ENCODE measurements at places on chromosomes 11 and 22.

DNA sequence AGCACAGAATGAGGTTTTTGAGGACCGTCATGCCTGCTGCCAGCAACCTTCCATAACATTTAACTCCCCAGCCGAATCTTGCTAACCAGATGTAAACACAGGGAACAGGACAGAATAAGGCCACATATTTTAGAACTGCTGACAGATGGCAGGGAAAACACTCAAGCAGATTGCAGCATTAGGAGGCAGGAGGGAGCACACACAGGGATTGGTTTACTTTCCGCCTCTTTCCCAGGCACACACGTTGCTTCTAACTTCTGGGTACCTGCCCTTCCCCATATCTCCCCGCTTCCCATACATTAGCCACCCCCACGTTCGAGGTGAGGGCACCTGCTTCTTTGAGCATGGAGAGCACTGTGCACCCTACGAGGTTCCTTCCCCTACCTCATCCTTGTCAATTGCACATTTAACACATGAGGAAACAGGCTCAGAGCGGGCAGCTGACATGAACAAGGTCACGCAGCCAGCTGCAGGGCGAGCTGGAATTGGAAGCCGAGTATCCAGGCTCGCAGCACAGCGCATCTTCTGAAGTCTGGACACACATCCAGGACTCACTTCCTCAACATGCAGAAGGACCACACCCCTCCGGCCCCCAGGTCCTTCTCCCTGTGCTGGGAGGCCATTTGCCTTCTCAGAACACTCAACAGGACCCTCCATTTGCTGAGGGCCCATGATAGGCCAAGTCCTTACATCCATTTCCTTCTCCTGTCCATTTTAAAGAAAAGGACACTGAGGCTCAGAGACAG is 18.7 kb downstream of the ASPHD2 start:
- no peak for DNase-seq

- DNase-seq, result no peak
These were observed 37.5 kb downstream of the FAM227A start for GRCh38 chr22:38618682-38619081.

DNA sequence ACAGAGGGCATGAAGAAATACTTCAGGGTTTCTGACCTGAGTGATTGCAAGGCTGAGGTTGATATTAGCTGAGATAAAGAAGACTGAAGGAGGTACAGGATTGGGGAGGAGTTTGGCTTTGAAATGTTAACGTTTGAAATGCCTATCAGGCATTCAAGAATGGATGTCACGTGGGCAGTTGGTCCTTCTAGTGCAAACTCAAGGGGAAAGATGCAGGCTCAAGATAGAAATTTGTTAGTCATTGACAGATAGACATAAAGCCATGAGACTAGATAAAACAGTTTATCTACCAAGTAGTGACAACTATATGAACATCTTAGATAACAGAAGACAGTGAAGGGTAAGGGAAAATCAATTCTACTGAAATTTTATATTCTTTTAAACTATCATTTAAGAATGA is 23.1 kb downstream of the TTC17 start:
- no peak for DNase-seq

GRCh38 chr11:8070417-8071115 is 10.4 kb upstream of the TUB start:
- no peak for DNase-seq

DNA sequence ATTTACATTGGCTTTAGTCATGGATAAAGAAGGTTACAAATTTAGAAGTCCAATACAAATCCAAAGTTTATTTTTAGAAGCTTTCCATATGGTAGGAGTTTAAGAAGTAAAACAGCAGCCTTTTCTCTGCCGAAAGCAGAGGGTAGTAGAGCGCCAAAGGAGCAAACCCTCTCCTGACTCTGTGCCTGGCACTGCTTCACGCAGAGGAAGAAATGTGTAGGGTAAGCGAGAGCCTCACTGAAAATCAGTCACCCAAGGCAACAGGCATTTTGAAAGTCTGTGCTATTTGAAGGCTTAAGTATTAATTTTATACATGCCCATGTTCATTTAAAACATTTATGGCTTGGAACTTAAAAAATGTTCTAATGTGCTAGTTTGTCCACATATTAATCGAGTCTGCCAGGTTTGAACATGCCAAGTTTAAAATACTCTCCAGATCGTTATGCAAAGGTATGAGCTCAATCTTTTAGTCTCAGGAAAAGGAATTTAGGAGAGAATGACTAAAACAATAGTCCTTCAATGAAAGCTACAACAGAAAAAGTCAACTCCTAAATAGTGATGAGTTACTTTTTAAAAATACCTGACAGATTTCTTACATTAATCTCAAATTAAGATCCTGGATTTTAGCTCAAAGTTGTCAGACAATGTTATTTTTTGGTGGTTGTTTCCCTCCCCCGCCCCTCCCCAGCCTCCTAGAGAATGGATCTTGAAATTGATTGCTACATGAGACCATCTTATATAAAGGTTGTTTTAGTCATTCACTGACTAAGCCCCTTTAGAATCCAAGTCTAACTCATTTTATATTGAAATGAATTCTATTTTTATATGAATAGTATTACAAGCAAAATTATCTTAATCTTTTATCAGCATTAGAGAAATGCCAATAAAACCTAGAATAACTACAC is 38.7 kb downstream of the MRTFA start:
- no peak for DNase-seq

GRCh38 chr11:15590132-15590531 is 475.4 kb downstream of the INSC start:
- DNase-seq, result no peak

GRCh38 chr11:3184732-3185347 is 19.7 kb upstream of the OSBPL5 start:
- DNase-seq, result no peak

- no peak for DNase-seq
These were observed 13.0 kb downstream of the OAF start for GRCh38 chr11:120223793-120224192.

GRCh38 chr22:24553597-24554312 is 1.2 kb downstream of the GUCD1 start:
- DNase-seq, result no peak

DNA sequence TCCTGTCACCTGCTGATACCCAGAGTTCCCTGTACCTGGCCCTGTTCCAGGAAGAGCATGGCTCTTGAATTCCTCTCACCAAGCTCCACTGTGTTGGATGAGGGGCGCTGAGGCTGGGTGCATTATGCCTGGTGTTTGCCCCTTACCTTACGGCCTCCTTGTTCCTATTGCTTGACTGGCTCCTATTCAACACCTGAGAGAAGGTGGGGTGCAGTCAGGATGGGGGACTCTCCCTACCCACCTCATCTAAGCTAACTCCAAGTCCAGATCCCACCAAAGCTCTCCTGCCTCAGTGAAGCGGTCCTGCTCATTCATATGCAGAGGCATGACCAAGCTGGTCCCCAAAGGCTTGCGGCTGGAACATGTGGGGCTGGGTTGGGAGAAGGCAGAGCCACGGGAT is 35.8 kb upstream of the RIC3 start:
- no peak for DNase-seq

- DNase-seq, result no peak
These were observed 628 bp downstream of the CHKB start for GRCh38 chr22:50581950-50582492.

- no peak for DNase-seq
These were observed 1.1 kb downstream of the FAT3 start for GRCh38 chr11:92225568-92226330.

DNA sequence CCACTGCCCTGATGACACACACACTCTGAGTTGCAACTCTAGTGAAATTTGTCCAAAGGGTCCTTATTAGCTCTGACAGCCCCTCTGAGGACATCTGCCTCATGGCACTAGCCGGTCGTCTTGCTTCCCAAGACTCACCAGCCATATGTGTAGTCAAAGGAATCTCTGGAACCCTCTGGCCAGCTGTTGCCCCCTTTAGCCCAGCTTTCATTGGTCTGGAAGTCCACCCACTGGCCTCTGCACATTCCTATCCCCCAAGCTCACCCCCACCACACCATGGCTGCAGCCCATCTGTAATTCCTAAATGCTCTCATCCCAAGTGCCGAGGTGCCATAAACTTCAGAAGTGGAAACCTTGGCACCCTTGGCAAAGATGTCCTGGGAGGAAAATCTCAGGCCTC is 24.3 kb downstream of the SYT7 start:
- DNase-seq, result no peak

DNA sequence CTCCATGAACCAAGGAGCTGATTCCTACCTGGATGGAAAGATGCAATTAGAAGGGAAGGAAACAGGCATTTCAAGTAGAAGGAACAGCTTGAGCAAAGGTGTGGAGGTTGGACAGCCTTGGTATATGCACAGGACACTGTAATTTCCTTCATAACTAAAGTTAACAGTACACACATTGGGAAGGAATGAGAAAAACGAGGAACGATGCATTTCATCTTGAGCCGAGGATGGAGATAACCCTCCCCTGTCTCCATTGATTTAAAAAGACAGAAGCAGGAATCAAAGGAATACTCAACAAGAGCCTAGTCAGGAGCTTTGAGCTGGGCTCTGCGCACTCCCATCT is 2.3 kb upstream of the PRG2 start:
- no peak for DNase-seq

DNA sequence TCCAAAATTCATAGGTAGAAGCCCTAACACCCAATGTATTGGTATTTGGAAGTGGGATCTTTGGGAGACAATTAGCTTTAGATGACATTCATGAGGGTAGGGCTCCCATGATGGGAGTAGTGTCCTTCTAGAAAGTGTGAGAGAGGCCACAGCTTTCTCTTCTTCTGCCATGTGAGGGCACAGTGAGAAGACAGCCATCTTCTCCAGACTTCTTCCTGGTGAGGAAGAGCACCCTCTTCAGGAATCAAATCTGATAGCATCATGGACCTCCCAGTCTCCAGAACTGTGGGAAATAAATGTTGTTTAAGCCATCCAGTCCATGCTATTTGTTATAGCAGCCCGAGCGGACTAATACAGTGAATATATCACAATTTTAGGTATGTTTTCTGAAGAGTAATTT is 96.9 kb downstream of the CNTN5 start:
- DNase-seq, result no peak

GRCh38 chr11:10893714-10894151 is 35.9 kb upstream of the ZBED5 start:
- DNase-seq, result no peak

DNA sequence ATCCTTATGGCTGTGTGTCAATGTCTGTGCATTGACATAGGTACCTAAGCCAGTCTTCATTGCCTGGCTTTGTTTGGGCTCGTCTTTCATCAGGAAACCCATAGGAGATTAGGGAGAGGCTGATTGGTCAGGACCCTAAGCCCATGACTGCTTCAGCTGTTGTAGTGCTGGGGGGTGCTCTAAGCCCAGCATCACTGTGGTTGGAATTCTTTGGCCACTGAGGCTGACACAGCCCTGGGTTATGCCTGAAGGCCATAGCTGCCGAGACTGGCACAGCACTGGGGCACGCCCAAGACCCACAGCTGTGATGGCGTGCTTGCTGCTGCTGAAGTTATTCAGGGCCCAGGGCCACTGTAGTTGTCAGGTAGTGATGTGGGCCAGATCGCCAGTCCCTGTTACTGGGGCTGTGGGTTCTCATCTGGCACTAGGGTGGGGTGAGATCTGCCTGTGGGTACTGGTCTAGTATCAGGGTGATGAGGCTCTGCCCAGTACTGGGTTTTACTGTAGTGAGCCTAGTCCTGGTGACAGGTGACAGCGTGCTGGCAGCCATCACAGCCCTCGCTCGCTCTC is 4.9 kb downstream of the USP18 start:
- DNase-seq, result no peak

GRCh38 chr11:126048197-126048596 is 14.5 kb downstream of the CDON start:
- no peak for DNase-seq

GRCh38 chr11:78318321-78319114 is 99.1 kb downstream of the GAB2 start:
- DNase-seq, result no peak

- no peak for DNase-seq
These were observed 734 bp downstream of the C11orf58 start for GRCh38 chr11:16738947-16739815.

DNA sequence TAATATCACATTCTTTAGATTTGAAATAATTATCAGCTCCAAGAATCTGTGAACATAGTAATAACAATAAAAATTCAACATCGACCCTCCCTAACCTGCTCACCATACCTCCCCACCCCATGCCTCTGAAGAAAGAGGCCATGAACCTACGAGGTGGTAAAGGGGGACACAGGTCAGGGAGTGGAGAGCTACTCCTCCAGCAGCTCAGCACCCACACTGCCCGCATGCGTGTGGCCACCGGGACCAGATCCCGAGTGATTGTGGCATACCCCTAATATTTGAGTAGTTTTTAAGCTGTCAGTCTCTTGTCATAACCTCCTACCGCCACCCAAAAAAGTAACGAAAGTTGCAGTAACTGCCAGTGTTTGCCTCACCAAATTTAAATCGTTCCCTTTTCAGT is 16.8 kb upstream of the ADSL start:
- DNase-seq, result no peak

GRCh38 chr11:61650781-61651571 is 29.2 kb upstream of the DAGLA start:
- no peak for DNase-seq

GRCh38 chr11:66467034-66467659 is 442 bp downstream of the PELI3 start:
- no peak for DNase-seq

GRCh38 chr11:18229501-18229900 is 7.1 kb downstream of the SAA4 start:
- no peak for DNase-seq

GRCh38 chr11:67278939-67279588 is 10.0 kb upstream of the ANKRD13D start:
- no peak for DNase-seq

DNA sequence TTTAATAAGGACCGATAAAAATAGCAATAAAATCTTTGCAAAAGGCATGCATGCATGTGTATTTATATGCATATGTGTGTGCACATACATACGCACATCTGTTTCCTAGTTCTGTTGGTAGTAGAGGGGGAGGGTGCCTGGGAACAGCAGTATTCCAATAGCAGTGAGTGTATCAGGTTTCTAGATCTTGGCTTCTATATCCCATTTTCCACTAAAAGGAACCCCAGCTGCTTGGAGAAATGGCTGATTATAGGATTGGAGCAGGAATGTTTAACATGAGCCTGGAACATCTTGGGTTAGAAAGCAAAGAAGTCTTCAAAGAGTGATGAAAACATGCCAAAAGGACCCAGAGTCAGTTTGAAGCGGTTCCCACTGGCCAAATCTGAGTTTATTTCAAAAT is 21.0 kb downstream of the TNRC6B start:
- no peak for DNase-seq

DNA sequence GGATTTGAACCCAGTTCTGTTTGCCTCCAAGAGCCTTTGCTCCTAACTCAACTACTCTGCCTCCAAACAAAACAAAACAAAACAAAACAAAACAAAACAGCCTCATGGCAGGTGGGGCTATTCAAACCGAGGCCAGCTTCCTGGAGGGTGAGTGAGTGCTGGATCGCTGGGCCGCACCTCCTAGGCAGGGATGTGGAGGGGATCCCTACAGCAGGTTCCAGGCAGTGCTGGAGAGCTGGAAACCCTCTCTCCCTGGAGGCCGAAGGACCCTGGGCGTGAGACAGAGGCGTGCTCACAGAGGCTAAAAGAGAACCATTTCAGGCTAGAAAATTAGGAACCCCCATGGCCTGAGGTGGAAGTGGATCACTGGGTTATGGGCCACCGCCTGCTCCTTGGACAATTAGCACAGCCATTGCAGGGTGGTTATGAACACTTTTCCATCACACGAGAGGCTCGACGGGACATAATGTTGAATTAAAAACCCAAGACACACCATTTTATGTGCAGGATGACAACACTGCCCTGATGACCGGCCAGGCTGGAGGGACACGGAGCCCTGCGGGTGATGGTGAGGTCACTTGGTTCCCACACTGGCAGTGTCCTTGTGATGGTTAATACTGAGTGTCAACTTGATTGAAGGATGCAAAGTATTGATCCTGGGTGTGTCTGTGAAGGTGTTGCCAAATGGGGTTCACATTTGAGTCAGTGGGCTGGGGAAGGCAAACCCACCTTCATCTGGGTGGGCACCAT is 35.2 kb downstream of the SHISAL1 start:
- no peak for DNase-seq

Measured in activated CD8-positive, alpha-beta memory T cell treated with anti-CD3 and anti-CD28 coated beads for 4 hours (primary cell).